ENCODE measurements at places on chromosomes 16 and 17. TPM values are rescaled to one million over a fixed set of nuclear protein-coding genes. Genes with fewer than 3 reads are reported as not detected.

GRCh38 chr16:35386619-35387018, 1927.2 kb downstream of the TP53TG3F start:
- DNase-seq = no peak

FOXF1 gene
- 3.7 TPM for total RNA-seq

- DNase-seq = no peak
These were observed 15.5 kb downstream of the CX3CL1 start for GRCh38 chr16:57387598-57388354.

DNA sequence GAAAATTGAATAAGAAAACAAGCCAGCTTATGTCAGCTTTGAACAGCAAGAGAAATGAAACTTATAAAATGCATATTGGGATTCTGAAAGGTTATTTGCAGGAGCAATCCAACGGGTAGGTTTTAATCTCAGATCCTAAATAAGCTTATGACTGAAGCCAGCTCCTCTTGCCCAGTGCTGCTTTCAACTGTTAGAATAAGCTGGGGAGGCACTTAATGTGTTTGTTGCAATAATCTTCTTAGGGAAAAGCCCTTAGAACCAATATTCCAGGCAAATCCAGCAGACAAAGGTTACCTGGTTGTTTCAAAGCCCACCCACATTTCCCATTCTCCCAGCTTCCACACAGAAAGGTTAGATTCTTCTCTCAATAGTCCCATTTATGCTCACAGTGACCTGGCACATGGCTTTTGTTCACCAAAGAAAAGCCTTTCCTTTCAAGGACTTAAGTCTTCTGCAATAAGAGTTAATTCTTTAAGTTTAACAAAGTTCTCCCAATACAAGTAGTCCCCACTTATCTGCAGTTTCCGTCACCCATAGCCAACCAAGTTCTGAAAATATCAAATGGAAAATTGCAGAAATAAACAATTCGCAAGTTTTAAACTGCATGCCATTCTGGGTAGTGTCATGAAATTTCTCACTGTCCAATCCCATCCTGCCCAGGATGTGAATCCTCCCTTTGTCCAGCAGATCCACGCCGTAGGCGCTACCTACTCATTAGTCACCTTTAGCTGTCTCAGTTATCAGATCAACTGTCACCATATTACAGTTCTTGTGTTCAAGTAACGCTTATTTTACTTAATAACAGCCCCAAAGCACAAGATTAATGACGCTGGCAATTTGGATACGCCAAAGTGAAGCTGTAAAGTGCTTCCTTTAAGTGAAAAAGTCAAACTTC, 5.9 kb downstream of the TEX2 start:
- no peak for DNase-seq

GRCh38 chr17:17944743-17945142, 27.5 kb downstream of the TOM1L2 start:
- DNase-seq = no peak

Data from dorsolateral prefrontal cortex (tissue), 122 donors.